ENCODE measurements at places on chromosomes 4 and X.
A peak's percentile ranks its signal among the peaks of the same experiment; 100 is the strongest.

GRCh38 chr4:6024313-6024960, 6.2 kb upstream of the C4orf50 start:
- DNase-seq = no peak

DNA sequence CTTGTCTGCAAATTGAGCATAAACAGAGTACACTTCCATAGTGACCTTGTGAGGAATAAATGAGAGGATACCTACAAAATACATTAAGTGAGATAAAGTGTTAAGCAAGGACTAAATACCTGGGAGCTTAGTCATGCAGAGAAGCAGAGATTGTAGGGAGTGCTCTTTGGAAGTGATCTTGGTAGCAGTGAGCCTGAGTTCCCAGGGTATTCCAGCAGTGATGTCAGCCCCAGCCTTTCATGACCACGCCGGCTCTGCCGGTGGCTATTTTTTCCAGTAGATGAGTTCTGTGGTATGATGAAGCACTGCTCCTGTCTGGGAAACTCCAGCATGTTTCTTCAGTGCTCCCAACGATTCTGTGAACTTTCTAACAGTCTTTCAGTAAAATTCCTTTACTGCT, 391.5 kb upstream of the IGFBP7 start:
- DNase-seq = no peak

GRCh38 chr4:26130841-26131432, 189.9 kb upstream of the RBPJ start:
- DNase-seq = no peak

- no peak for DNase-seq
Observed at GRCh38 chrX:2679534-2680485, 11.3 kb upstream of the CD99 start.

- DNase-seq = no peak
Observed at GRCh38 chr4:82618103-82618720, 56.4 kb upstream of the TMEM150C start.

GRCh38 chr4:42750856-42751255, 94.0 kb upstream of the ATP8A1 start:
- no peak for DNase-seq

- DNase-seq = no peak
Observed at GRCh38 chr4:42262701-42263490, 110.4 kb upstream of the BEND4 start.

DNA sequence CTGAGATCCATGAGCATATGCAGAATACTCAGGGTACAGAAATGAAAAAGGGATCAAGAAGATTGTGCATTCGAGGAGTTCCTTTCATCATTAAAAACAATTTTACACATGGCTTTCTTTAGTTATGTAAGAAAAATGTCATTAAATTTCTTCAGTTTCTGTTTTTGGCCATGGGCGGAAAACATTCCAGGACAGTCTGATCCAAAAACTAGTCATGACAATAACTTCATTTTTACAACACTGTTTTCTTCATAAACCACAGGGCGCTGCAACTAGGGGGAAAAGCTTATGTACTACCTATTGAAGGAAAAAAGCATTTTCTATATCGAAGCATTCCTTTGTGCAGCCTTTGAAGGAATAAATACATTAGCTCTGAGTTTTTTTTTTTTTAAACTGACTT, 28.2 kb downstream of the IL13RA1 start:
- no peak for DNase-seq

GRCh38 chr4:173254646-173255045, 79.5 kb downstream of the HMGB2 start:
- no peak for DNase-seq

- no peak for DNase-seq
Observed at GRCh38 chr4:111689214-111689613, 456.0 kb upstream of the FAM241A start.

- DNase-seq = no peak
Observed at GRCh38 chrX:119041175-119041574, 31.6 kb upstream of the CT47C1 start.

DNA sequence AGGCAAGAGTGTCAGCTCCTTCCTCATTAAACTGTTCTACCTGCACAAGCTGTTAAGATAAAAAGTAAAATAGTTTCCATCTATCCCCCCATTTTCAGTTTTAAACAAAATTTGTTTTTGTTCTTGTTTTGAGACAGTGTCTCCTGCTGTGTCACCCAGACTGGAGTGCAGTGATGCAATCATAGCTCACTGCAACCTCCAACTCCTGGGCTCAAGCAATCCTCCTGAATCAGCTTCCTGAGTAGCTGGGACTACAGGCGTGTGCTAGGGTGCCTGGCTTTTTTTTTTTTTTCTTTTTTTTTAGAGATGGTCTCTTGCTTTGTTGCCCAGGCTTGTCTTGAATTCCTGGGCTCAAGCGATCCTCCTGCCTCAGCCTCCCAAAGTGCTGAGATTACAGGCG, 105.4 kb downstream of the HS6ST2 start:
- DNase-seq = peak; percentile 5

- peak; percentile 44 for DNase-seq
Observed at GRCh38 chr4:3442959-3443749, 1.4 kb downstream of the HGFAC start.

GRCh38 chr4:153521999-153522801, 56.0 kb downstream of the TMEM131L start:
- peak; percentile 17 for DNase-seq

DNA sequence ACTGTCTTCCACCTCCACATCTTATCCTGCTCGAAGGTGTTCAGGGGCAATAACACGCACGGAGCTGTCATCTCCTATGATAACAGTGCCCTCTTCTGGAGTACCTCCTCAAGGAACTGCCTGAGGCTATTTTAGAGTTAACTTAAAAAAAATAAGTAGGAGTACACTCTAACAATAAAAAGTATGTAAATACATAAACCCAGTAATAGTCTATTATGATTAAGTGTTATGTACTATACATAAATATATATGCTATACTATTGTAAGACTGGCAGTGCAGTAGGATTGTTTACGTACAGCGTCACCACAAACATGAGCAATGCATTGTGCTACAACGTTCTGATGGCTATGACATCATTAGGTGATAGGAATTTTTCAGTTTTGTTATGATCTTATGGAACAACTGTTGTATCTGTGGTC, 34.5 kb upstream of the TLR2 start:
- peak; percentile 53 for DNase-seq

DNA sequence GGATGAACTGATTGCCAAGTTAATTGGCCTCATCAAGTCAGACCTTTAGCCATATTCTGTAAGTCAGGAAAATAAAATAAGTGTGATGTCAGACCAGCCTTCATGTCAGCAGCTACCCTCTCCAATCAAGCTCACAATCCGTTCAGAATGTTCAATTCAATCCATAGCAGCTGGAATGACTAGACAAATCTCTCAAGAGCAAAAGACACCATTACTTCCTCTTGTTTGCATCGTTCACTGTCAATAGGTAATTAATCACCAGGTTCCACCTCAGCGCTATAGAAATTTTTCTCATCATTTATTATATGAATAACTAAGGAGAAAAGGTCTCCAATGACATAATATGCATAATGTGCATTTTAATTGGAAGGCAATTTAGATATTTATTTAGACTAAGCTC, 321.0 kb upstream of the GRIA3 start:
- no peak for DNase-seq

- no peak for DNase-seq
Observed at GRCh38 chr4:70741867-70742658, 20.3 kb downstream of the RUFY3 start.

- DNase-seq = no peak
Observed at GRCh38 chr4:153337686-153338085, 6.8 kb upstream of the MND1 start.

DNA sequence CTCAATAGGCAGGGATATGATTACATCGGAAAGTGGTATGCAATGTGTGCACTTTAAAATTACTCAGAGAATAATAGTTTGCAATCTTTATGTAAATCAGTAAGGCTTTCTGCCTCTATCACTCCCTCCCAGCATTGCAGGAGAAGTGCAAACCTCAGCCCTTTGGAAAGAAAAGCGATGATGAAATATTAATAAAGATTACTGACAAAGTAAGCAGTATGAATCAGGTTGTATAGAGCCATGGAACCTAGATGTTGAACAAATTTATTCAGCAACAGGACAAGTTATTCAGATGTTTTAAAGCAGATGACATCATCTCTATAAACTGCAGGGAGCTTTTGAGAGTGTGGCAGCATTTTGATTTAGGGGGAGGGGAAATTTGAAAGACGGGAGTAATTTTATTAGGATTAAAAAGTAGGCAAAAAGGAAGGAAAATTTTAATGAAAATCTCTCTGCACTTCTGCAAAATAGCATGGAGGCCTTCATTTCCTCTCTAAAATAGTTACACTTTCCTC, 631.7 kb upstream of the GRIA3 start:
- DNase-seq = no peak

GRCh38 chr4:121353213-121353612, 27.6 kb downstream of the QRFPR start:
- DNase-seq = no peak

- peak; percentile 51 for DNase-seq
Observed at GRCh38 chrX:71181558-71181909, 36.9 kb downstream of the NLGN3 start.

DNA sequence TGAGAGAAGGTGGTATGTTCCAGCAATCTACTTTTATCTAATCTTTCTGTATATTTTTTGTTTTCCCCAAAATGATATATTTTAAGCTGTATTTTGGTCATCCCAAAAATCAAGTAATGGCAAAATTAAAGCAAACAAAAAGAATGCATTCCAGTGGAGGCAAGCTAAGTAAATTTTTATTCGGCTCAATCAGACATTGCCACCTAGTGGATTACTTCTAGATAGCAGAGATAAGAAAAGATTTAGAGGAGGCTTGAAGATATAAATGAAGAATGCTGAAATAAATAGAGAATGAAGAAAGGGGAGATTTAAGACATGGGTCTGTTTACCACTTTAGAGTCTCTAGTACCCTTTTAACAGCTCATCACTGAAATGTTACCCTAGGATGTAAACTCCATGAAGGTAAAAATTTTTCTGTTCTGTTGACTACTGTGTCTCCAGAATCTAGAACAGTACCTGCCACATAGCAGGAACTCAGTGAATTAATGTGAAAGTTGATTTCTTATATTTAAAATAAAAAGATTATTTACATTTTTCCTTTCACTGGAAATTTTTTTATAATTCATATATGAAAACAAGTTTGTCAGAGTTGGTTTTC, 110.9 kb upstream of the ANK2 start:
- DNase-seq = peak; percentile 83

DNA sequence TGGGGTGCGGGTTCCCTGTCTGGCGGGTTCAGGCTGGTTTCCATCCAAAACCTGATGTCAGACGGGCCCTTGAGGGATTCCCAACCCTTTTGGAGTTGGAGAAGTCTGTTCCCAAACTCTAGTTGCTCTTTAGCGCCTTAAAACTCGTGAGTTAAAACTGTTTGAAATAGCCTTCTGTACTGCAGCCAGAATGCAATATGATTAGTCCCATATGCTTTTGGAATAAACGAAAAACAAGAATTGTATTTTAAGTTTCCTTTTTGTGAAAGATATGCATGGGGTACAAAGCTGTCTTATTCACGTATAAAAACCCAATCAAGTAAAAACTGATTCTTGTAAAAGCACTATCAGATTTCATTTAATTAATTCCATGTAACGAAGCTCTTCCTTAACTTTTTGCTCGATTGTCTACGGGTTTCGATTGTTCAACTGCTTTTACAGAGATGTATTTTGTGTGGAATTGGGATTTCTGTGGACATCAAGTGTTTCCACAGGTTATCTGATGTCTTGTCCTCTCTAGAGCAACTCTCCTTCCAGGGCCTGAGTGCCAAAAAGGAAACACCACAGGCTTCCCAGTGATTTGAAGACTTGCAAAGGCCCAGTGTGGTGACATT, 49.5 kb downstream of the CLDN34 start:
- no peak for DNase-seq

GRCh38 chr4:7043284-7044136, at the start of gene TADA2B:
TADA2B (plus strand) TSS chr4:7043372; CDS start chr4:7043580, 208 bp downstream.
- DNase-seq = peak; percentile 26

DNA sequence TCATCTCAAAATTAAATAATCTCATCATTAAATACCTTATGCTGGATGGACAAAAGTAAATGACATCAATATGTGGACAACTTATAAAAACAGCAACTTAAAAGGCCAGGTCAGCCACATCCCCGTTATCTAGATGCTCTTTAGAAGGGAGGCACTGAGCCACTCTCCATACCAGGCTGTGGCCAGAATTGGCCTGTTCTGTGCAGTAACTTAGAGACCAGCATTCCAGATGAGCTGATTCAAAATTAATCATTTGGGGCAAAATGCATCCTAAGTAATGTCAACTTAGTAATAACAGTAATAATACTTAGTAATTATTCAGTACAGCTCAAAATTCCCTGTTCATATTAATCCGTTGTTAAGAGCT, 373.6 kb downstream of the FBXW7 start:
- no peak for DNase-seq

- no peak for DNase-seq
Observed at GRCh38 chr4:105837037-105837436, 58.2 kb upstream of the NPNT start.

GRCh38 chrX:68665502-68665901, 18.0 kb downstream of the STARD8 start:
- DNase-seq = peak; percentile 17

DNA sequence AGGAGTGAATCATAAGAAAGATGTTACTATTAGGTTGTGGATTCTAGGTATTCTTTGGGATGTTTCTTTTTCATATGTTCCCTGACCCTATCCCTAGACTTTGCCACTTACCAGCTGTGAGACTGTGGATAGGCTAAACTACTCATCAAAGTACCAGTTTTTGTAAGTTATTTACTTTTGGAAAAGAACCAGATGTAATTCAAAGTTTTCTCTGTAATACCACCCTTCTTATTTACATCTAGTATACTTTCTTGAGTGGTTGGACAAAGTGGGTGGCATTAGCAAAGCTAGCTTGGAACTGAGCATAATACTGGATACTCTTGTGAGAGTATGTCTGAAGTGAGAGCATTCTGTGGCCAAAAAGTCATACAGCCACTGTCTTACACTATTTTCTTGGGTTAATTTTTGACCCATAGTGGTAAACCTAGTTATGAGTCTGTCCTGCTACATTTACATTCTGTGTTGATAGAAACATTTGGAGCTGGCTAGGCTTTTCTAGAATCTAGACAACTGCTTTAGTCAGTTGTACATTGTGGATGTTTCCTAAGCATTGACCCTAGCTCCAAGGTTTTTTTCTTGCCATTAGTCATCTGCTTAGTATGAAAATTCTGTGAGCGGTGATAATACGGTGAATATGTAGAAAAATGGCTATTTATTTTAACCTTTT, 41.7 kb downstream of the KDM6A start:
- no peak for DNase-seq

DNA sequence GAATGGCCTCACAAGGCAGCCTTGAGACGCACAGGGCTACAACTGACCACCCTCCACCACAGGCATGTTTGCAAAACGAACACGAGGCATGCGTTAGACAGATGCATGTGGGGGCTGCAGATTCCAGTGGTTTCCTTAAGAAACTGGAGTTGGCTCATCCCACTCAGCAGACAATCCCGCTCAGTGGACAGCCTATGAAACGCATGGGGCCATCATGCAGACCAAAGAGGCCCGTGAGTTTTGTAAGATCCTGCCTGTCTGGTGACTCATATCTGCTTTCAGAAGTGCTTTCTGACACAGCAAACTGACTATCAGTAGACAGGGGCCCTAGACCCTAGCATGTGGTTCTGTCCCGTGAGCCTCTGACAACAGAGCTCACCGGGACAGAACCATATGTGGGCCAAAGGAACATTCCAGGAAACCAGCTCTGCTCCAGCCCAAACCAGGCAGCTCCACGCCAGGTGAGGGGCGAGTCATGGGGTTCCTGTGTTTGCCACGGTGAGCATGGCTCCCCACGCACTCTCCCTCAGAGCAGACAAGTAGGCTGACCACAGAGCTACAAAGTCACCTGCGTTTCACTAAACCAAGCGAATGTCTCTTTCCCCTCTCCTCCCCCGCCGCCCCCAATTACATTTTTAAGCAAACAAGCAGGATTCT, 74.4 kb downstream of the MTMR1 start:
- peak; percentile 64 for DNase-seq

- no peak for DNase-seq
Observed at GRCh38 chrX:9258421-9259104, 206.3 kb upstream of the TBL1X start.

Data from Kasumi-1 (cell line).